ENCODE measurements at places on chromosomes 5 and 9.

- no peak for DNase-seq
Observed at GRCh38 chr5:138903130-138903775, 28.1 kb upstream of the LRRTM2 start.

DNA sequence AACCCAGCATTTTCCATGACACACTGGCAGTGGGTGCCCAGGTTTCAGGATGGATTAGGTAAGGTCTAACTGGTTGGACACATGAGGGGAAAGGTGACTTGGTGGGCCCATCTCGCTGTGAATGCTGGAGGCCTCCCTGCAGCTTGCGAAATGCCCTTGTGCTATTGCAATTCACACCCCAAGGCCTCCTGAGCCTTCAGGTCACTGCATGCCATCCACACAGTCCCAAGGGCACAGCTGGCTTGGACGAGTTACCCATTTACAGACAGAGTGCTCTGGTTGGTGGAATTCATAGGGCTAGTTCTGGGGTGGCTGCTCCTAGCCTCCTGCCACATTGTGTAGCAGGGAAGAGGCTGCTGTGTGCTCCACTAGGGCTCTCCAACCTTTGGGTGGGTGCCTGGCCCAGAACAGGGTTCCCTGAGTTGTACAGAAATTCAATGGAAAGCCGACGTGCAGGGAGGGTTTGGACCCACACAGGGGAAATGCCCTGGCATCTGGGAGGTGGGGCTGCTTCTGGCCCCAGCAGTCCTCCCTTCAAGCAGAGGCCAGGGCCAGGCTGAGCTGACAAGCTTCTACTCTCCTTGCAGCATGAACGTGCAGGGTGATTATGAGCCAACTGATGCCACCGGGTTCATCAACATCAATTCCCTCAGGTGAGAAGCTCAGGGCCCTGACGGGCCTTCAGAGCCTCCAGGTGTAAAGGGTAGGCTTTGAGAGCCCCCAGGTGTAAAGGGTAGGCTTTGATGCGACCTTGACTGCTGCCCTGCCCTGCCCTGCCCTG, 54.3 kb downstream of the ASS1 start:
- no peak for DNase-seq

GRCh38 chr9:89493181-89493580, 4.7 kb downstream of the SEMA4D start:
- DNase-seq: no peak

GRCh38 chr5:157342822-157343402, 77.0 kb downstream of the CYFIP2 start:
- no peak for DNase-seq

DNA sequence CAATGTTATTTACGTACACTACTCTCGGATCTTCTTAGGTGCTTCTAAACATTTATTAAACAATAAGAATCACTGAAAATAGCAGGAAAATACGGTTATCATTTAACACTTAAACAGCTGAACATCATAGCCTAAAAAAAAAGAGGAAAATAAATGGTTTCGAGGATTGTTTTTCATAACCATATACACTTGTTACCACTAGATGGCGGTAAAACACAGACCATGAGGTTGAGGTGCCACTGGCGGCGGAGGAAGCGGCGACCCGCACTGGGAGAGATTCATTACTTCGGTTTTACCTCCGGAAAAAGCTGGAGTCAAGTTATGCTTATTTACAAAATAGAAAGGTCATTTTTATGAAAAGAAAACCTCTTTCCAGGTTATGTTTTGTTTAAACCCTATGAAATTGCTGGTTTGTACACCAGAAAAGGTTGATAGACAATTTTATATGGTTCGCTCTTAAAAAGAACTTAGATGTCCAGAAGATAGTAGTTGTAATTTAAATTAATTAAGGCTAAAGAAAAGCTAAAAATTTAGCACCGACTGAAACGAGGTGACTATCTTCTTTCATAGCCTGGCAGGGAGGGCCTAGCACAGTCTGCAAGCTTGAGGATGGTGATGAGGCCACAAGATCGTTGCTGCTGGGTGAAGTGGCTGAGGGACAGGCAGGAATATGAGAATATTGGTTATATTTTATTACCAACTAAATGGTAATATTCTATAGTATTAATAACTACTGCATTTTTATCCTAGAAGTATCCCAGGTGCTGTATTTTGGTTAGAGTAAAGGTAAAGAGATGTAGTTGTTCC, 605.7 kb downstream of the RAB3C start:
- DNase-seq: peak; percentile 50

Measured in amniotic stem cell (primary cell).